ENCODE measurements at places on chromosomes 2 and 18.
A peak's percentile ranks its signal among the peaks of the same experiment; 100 is the strongest.

DNA sequence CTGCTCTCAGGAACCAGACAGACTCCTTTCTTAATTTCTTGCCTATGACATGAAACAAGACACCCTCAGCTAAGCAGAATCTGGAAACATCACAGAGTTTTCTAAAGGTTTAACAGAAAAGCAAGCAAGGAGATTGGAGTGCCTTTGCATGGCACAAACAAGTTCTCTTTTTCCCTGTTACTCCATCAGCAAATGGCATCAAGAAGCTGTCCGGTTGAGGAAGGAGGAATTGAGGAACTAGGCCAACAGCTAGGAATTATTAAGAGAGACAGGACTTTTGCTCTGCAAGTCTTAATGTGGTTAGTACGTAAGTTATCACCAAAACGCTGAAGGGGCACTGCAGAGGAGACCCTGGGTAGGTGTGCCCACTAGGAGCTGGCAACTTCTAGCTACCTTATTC is 53.2 kb downstream of the NEB start:
- no peak for DNase-seq

DNA sequence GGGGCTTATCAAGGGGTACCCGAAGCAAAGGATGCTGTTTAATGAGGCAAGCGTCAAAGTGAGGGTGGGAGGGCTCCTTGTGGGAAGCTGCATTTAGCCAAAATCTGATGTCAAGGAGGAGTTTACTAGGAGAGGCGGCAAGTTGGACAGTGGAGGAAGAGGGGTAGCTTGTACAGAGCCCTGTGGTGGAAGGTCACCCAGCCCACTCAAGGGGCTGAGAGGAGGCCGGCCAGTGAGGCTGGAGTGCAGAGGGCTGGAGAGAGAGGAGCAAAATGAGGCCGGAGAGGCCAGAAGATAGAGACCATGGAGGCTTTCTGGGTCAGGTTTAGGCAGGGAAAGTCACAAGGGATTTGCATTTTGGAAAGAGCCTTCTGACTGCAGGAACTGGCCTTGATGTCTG is 49.5 kb downstream of the ASB1 start:
- DNase-seq: no peak

DNA sequence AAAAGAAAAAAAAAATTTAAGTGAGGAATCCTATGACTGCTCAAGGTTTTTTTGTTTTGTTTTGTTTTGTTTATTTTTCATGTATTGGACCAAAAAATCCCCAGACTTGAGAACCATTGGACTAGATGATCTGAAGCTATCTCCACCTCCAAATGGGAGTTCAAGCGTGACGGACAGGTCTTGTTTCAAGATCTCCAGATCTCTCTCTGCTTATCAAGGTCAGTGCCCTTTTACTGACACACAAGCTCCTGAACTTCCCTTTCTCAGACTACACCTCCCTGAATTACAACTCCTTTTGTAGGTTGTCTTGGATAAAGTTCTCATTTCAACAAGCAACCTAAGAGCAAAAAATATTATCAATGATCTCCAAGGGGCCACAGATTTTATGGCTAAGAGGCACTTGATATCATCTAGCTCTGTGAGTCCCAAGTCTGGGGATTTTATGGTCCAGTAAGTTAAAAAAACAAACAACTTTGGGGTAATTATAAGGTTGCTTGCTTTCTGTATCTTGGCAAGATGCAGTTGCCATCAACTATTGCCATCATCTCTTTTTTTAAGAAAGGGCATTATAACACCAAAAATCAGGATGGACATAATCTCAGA is 396.0 kb upstream of the ATP5MC3 start:
- no peak for DNase-seq

DNA sequence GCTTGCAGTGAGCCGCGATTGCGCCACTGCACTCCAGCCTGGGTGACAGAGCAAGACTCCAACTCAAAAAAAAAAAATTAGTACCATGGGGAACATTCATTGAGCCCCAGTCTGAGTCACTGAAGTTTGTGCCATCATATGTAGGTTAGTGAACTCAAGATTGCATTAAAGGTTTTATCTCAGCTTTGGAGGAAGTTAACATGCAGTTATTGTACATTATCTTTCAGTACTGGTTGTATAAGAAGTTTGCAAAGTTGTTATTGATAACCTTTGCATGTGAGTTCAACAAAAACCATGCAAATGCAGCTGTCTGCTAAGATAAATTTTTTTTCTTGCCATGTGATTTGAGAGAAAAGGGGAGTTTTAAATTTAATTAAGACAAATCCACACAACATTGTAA is 95.7 kb downstream of the MEIS1 start:
- no peak for DNase-seq

DNA sequence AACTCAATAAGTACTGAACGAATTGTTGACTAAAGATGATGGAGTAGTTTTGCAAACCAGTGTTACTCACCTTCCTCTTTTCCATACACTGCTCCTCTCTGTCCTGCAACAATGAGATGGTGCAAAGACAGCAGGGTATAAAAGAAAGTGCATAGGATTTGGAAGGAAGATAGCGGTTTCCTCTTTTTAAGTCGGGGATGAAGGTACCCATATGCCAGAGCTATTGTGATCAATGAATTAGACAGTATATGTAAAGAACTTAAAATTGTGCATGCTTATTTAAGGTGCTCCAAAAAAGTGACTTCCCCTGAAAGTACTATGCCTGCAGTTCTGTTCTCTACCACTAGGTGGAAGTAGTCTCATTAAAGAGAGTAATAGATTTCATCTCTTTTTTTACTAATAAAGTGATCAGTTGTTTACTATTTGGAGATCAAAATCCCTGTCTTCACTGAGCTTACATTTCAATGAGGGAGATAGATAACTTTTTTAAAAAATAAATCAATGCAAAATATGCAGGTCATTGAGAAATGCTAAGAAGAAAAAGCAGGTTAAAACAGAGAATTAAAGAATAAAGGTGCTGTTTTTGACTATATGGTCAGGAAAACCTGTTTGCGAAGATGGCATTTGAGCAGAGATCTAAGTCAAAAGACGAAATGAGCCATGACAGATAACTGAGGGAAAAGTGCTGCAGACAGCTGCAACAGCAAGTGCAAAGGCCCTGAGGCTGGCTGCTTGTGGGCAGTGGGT is 339.7 kb upstream of the SLC14A2 start:
- DNase-seq: peak; percentile 28

GRCh38 chr2:43631618-43632317 is 5.3 kb upstream of the PLEKHH2 start:
- DNase-seq: no peak

GRCh38 chr18:70363861-70364260 is 75.0 kb downstream of the SOCS6 start:
- peak; percentile 47 for DNase-seq
